ENCODE measurements at places on chromosomes 12 and 14. TPM values are rescaled to one million over a fixed set of nuclear protein-coding genes. Genes with fewer than 3 reads are reported as not detected.

- DNase-seq = no peak
These were observed 77.2 kb downstream of the PTPRR start for GRCh38 chr12:70843363-70843762.

GRCh38 chr12:51977320-51977753 is 25.8 kb downstream of the ACVR1B start:
- DNase-seq = no peak

DBX2 gene
- total RNA-seq = not detected

GRCh38 chr14:68255693-68256178 is 436.2 kb downstream of the RAD51B start:
- DNase-seq = no peak

SLC5A8 gene
- not detected for total RNA-seq

GRCh38 chr14:24975393-24975792 is 74.6 kb downstream of the STXBP6 start:
- DNase-seq = no peak

GRCh38 chr14:89918721-89919120 is 35.8 kb downstream of the EFCAB11 start:
- DNase-seq = no peak

DNA sequence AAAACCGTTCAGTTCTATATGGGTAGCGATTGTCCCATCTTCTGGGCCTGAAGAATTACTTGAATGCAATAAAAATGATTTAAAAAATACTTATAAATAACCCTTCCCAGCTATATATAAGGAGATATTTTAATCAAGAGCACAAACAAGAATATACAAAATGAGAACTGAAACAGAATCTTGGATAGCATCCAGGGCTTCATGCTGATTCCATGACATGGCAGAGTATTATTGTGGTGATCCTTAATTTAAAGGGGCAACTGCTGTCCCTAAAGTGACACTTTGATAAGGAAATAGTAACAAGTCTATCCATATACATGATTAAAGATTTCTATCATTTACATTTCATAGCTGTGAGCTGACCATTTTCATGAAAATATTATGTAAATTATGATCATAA is 18.8 kb downstream of the WBP11 start:
- DNase-seq = no peak

GRCh38 chr14:94768141-94768520 is 1.8 kb downstream of the GSC start:
- DNase-seq = no peak

- DNase-seq = no peak
These were observed 411.2 kb downstream of the DAD1 start for GRCh38 chr14:22177870-22178269.

ACOT6 gene
- total RNA-seq = not detected

KRT74 gene
- not detected for total RNA-seq

GRCh38 chr14:104873380-104874055 is 8.4 kb downstream of the CEP170B start:
- DNase-seq = no peak

DNA sequence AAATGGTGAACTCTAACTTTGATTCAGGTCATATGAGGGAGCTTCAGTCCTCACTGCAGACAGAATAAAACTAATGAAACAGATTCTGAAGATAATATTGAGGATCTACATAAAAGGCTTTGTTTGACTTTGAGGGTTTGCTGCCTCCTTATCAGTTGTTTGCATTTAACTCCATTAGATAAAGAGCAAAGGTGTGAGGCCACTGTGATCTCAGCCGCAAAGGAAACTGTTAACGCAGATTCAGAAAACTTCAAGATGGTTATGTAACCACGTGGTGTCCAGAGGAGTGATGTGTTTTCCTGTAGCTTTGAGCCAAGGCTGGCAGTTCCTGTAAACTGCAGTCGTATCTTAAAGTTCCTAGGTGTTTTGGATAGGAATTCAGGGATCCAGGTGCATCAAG is 67.8 kb downstream of the METTL25 start:
- peak; percentile 72 for DNase-seq

TMEM132D gene
- 14.4 TPM for total RNA-seq

GRCh38 chr12:54082397-54082892 is 28.8 kb downstream of the HOXC4 start:
- peak; percentile 79 for DNase-seq

GRCh38 chr12:88375306-88376305 is 204.7 kb downstream of the KITLG start:
- DNase-seq = no peak

DNA sequence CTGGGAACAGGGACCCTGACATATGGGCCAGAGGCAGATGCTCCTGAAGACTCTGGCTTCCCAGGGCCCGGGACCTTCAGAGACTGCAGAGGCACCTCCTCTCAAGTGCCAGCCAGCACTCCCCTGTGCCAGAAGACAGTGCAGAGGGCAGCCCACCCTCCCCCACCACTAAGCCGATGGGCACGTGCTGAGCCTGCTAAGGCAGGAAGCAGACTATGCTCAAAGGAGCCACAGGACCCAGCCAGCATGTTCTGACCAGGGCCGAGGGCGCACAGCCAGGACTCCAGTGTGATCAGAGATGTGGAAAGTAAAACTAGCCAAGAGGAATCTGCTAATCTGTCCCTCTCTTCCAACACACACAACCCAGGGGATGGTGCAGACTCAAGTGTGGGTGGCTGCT is 29.8 kb downstream of the DIO3 start:
- DNase-seq = no peak

GRCh38 chr14:58872061-58872460 is 234.3 kb downstream of the DACT1 start:
- no peak for DNase-seq

GRCh38 chr12:105576261-105576660 is 245.8 kb downstream of the C12orf75 start:
- DNase-seq = no peak

DNA sequence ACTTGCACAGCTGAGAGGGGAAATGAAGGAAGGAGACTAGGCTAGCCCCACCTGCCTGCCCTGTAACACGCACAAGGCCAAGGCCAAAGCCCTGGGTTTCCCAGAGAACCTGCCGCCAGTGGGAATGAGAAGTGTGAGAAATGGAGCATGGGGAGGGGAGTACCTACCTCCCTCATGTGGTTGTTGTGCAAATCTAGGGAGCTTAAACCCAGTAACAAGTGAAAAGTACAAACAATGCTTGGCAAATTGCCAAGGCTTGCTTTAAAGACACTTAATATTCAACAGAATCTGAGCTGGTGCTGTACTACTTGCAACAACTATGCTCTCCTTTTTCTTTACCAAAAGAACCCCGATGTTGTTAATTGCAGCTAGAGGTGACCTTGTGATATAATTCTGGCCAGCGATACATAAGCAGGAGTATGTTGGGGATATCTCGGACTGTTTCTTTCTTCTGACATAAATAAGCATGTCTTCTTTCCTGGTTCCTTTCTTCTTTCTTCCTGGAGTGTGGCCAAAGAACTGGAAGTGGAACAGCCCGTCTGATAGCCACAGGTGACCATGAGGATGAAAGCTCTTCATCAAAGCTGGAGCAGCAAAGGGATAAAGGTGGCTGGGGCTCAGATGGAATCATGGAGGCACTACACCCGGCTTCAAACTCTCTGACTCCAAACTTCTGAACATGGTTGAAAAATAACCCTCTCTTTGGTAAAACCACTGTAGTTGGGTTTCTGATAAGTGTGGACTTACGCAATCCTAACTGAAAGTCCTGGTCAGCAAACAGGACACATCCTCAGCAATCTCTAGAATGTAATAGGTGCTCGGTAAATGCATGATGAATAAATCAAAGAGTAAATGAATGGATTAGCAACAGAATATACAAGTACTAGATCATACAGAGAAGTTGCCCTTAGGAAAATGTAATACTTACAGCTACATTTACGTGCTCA is 207.9 kb downstream of the NUAK1 start:
- DNase-seq = no peak

DNA sequence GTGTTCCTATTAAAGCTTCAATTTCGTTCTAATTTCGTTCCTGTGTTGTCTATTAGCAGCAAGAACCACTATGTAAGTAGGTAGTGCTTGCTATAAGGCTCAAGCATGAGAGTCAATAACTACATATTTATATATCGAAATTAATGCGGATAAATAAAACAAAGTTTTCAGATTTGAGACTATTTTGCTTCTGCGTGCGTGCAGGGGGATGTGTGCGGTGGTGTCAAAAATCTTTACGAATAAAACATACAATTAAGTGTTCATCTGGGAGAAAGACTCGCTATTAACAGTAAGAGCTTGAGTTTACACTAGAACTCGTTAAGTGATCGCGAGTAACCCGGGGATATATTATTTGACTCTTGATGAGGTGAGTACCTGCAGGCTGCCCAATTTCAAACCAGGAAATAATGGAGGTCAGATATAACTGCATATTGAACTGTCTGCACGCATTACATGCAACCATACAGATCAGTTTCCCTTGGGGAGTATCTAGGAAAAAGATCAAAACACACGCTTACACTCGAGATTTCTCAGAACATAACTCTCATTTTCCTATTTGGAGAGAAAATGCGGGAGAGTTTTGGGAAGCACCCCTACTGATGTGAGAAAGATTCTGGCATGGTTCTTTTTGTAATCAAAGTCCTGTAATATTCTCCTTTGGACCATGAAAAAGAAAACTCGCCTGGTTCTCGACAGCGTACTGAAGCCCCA is 813 bp downstream of the TWF1 start:
- no peak for DNase-seq

RNASE3 gene
- not detected for total RNA-seq

DNA sequence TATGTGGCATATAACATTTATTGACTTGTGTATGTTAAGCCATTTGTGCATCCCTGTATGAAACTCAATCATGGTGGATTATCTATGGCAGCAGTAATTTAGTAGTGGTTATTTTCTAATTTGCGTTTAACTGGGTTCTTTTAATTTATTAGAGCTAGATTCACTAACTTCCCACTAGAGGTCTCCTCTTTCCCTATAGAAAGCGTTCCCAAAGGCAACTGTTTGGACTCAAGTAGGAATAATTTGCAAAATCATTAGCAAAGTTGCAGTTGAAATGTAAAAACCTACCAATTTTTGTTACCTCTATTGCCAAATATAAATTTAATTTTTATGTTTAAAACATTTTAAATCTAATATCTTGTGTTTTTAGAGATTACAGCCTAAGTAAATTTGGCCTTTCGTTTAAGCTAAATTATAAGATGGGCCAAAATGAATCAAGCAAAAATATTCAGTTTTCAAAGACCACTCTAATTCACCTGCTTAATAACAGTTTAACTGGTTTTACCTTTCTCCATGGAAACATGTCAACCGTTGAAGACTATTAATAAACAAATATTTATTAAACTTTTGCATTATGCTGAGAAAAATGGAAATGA is 6.0 kb downstream of the DMAC2L start:
- DNase-seq = no peak

APOF gene
- not detected for total RNA-seq

DNA sequence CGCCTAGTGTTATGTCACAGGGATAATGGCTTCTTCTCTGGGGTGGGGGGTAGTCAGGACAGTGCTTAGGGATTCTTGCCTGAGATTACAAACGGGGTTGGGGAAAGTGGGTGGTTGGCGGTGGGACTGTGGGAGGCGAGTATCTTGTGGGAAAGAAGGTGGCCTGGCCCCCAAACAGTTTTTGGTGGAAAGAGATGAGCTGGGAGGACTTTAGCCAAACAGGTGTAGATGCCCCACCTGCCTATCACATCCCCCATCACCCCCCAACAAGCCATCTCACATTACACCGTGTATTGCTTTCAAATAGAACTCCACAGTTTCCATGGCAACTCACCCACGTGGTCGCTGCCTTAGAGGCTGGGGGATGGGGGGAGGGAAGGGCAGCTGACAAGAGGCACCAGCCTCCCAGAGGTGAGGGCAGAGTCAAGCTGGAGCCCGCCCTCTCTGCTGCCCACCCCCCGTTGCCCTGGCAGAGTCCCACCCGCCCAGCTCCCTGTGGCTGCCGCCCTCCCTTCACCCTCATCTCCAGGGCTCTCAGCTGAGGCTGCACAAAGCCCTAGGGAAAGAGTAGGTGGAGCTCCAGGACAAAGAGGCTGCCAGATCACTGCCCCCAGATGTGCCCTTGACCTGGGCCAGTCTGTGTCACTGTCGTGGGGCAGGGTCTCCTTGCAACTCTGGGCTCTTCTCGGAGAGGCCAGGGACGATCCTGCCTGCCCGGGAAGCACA is 98.3 kb downstream of the LRRC74A start:
- DNase-seq = peak; percentile 93

- peak; percentile 32 for DNase-seq
These were observed 7.7 kb downstream of the ZNF605 start for GRCh38 chr12:132948146-132949066.

GRCh38 chr14:73058922-73059673 is 764 bp downstream of the RBM25 start:
- peak; percentile 65 for DNase-seq

KLHL28 gene
- 19.0 TPM for total RNA-seq

DNA sequence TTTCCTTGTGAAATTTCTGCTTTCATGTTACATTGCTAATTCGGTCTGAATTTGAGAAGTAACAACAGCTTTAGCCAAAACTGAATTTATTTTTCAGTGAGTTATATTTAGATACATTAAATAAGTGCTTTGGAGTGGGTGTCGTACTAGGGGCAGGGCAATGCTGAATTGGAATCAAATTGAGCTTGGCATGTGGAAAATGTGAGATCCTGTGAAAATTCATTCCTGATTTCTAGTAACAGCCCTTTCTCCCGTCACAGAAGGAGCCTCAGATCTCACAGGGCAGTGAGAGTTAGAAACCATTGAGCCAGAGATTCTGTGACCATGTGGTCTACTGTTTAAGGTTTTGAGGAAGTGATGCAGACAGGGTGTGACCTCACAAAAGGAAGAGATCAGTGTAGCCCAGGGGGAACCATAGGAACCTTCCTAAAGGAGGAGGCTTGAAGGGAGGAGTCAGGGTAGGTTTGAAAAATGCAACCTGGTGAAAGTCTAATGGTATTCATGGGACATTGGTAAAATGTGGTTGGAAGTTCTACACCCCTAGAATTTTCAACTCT is 1136.8 kb downstream of the AACS start:
- DNase-seq = no peak

RPL10L gene
- not detected for total RNA-seq

GON7 gene
- total RNA-seq = 2.4 TPM

MAP1LC3B2 gene
- total RNA-seq = 1.4 TPM

- no peak for DNase-seq
These were observed 71.0 kb downstream of the PLEKHG3 start for GRCh38 chr14:64775081-64775777.
